Activated CD8-positive, alpha-beta T cell treated with anti-CD3 and anti-CD28 coated beads, Interleukin-2, amount 10 ng/mL, durations not matched to agents 7 days and 5 days (primary cell): ENCODE measurements at places on chromosomes 7 and 10. TPM values are rescaled to one million over a fixed set of nuclear protein-coding genes. Genes with fewer than 3 reads are reported as not detected.
A peak's percentile ranks its signal among the peaks of the same experiment; 100 is the strongest.

DNA sequence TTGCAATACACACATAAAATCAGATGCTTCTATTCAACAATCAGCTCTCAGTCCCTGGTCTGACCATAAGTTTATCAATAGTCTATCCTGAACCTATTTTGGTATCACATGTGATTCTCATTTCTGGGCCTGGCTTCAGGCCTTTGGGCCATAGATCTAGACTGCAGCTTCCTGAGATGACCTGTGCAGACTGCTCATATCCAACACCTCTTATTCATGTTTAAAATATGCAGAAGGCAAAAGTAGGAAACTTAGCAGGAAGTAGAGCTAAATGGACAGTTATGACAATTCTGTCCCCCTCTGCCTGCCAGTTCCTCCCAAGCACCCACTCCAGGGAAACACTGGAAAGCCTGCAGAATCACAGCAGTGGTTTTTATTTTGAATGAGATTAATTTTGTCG is 53.3 kb downstream of the C7orf25 start:
- DNase-seq, result no peak

GRCh38 chr10:77168161-77168560 is 469.4 kb downstream of the KCNMA1 start:
- DNase-seq, result no peak

- DNase-seq, result no peak
Observed at GRCh38 chr10:124116771-124117510, 23.5 kb upstream of the CHST15 start.

- no peak for DNase-seq
Observed at GRCh38 chr7:158500651-158501052, 87.0 kb downstream of the PTPRN2 start.

DNA sequence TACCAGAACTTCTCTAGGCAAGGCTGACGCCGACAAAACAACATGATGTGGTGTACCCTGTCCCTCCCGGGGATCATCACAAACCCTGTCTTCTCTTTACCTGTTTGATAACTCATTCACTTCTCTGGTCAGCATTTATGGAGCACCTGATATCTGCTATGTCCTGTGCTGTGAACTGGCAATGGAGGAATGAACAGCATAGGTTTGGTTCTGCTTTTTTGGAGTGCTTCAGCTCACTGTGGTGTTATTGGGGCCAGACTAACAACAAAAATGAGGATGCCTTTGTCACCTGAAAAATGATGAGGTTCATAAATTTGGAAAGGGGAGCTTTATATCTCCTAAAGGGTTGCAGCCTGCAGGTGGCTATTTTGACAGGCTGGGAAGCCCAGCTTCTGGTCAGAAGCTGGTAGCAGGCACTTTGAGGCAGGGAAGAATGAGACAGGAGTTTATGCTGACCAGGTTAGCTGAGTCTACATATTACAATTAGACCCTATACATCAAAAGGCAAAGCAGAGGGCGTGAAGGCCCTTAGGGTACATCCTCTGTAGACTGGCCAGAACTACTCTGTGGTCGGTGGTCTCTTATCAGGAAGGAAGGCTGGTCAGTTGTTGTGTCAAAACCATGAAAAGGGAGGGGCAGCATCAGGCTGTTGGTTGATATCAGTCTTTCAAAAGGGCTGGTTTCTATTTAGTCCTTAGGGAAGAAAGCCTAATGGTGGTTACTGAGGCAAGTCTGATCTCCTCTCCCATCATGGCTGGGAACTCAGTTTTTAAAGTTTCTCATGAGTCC is 42.3 kb downstream of the SH2D4B start:
- no peak for DNase-seq

GRCh38 chr7:90552521-90552920 is 43.6 kb upstream of the CDK14 start:
- no peak for DNase-seq

DNA sequence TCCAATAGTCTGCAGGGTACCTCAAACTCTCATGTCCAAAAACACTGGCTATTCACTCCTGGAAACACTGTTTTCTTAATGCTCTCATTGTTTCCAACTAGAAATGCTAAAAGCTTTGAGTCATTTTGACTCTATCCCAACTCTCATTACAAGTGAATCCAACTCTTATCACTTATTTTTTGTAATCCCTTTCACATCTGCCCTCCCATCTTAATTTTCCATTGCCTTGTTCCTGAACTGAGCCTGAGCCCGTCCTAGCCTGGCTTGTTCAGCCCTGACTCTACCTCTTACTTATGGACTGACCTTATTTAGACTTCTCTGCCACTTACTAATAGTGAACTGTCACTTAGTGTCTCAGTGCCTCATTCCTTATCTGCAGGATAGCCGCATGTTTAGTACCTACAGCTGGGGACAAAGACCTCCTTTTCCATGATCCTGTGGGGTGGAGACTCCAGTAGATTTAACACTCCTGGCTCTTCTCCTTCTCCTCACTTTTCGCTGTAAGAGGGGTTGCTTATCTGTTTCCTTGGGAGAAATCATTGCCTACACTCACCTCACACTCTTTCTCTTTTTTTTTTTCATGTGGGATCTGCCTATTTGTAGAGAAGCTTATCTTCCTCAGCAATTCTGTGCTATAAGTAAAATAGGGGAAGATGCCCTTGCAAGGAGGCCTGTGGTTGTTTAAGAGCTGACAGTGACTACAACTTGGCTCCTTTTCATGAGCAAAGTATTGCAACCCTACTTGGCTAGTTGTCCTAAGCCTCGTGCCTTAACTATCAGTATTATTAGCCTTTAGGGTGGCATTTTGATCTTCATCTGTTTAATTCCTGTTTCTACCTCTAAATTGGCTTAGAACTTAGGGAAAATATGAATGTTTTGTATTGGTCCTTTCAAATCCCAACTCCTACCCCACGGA is 56.4 kb downstream of the SLC16A12 start:
- no peak for DNase-seq

DNA sequence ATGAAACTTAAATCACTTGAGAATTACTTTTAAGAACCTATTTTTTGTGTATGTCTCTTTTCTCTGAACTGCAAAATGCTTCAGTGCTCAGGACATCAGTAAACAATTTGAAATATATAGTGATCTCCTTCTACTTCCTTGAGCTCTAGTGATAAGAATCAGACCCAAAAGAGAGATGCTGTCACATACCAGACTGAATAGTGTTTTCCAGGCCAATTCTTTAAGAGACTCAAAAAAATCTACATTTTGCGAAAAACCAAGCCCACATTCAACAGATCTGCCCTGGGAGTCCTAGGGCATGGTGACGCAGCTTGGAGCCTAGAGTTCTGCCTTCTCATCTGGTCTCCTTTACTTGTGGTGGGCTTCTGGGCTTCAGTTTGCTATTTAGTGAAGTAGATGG is 72.1 kb upstream of the SLC13A1 start:
- DNase-seq, result no peak

DNA sequence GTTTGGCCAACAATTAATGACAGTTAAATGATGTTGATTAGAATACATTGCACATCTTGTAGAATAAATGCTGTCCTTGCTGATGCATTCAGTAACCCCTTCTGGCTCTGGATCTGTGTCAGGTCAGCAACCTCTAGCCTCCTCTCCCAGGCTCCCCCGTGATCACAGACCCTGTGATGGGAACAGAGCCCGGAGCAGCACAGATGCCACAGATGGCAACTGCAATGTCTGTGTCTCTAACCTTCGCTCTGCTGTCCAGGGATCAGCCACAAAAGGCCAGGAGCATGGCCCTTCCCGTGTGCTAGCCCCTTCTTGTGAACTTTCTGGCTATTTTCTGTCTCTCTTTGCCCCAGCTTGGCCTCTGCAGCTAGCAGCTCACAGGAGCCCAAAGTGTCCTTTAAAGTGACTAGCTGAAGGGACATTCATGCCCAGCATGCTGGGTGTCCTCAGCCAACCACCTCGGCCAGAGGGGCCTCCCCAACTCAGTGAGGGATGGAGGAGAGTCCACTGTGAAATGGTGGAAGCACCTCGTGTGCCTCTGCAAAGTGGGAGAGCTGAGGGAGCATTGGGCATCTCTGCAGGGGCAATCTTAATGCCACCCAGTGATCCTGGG is 167.0 kb upstream of the TCERG1L start:
- DNase-seq, result no peak

GRCh38 chr7:29929018-29929807 is 60.4 kb downstream of the SCRN1 start:
- no peak for DNase-seq

GRCh38 chr7:74655768-74656440 is 1.6 kb upstream of the GTF2I start:
- DNase-seq, result no peak

DNA sequence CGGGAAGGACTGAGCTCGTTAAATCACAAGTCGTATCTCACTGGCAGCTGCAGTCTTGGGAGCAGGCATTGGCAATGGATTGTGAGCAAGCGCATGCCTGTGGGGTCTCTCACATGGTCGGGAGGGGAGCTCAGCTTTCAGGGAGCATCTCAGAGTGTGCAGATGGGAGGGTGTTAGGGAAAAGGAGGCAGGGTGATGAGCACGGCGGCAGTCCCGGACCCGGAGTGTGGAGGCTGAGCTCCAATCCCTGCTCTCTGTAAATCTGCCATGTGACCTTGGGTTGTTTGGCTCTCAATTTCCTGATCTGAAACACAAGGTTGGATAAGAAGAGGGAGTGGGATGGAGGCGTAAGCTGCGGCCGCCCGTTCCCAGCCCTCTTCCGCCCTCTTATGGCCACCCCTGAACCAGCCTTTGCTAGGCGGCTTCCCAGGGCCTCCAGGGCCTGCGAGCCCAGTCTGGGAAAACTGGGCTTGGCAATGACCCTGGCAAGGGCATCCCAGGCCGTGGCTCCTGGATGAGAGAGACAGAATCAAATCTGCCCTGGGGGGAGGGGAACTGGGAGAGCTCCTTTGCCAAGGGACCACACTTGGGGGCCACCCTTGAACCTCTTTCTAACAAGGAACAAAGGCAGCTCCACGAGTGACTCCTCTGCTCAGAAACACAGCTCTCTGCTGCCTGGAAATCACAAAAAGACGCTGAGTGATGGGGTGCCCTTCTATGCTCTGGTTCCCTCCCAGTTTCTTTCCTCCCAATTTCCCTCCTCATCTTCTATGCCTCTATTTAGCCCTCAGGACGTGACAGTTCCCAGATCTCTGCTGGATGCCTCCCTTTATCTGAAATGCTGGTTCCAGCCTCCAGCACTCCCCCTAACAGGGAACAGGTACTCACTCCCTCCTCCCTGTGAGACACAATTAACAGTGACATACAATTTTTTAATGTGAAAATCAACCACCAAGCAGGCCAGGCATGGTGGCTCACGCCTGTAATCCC is 41.7 kb upstream of the LOXL4 start:
- peak; percentile 22 for DNase-seq

GRCh38 chr10:129101232-129101980 is 365.6 kb upstream of the MGMT start:
- DNase-seq, result peak; percentile 21

DNA sequence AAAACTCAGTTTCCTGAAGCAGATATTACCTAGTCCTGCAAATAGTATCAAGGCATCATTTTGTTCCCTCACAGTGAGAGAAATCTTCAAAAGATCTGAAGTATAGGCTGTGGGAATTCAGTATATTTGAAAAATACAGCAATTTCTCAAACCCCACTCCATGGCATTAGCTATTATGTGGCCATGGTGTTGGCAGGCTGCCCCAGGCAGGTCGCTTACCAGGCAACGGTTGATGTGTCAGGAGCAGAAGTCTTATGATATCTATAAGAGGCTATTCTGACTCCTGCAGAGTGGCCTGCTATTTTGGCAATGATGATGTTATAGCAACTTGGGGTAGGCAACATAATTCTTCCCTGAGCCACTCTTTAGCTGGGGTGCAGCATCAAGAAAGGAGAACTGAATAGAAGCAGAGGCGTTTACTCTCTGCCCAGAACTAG is 187.9 kb downstream of the PLXDC2 start:
- DNase-seq, result no peak

DNA sequence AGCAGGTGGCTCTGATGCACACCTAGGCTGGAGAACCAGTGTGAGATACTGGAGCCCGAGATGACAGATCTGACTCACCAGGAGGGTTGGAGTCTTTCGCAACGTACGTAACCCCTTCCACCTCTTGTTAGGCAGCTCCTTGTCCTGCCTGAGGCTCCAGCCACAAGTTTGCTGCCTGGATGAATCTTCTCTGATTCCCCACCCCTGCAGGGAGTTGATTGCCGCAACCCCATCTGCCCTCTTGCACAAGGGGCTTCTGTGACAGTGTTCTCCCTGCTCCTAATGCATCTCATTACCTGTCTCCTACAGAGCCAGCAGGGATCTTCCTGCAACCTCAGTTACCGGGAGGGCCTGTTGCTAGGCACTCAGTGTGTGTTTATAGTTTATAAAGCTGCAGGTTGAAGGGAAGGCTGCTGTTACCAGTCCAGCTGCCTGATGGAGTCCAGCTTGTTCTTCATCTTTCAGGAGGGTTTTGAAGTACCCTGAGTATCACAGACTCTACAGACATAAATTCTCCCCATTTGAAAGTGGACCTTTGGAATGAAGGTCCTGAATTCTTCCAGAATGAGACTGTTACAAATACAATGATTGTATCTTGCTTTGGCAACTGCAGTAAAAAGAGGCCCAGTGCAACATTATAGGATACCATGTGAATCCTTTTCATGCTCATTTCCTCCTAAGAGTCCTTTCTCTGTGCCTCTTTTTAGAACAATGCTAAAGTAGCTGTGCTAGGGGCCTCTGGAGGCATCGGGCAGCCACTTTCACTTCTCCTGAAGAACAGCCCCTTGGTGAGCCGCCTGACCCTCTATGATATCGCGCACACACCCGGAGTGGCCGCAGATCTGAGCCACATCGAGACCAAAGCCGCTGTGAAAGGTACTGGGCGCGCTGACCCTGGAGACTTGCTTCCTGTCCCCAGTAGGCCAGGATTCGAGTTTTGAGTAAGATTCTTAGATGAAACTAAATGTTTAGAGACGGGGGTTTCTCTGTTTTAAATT is 6.5 kb downstream of the MDH2 start:
- DNase-seq, result no peak

DNA sequence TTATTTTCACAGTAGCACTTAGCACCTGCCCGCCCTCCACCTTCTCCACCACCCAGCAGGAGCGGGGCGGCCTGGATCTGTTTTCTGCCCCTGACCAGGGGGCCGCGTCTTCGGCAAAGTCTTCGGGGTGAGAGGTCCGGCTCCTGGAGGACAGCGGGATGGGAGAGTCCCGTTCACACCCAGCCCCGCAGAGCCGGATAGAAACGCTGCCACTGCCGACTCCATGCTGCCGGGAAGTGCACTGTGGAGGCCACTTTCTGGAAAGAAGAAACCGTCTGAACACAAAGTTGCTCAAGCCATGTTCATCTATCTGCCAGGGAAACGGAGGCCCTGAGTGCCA is 14.5 kb upstream of the ZNF273 start:
- DNase-seq, result no peak

DNA sequence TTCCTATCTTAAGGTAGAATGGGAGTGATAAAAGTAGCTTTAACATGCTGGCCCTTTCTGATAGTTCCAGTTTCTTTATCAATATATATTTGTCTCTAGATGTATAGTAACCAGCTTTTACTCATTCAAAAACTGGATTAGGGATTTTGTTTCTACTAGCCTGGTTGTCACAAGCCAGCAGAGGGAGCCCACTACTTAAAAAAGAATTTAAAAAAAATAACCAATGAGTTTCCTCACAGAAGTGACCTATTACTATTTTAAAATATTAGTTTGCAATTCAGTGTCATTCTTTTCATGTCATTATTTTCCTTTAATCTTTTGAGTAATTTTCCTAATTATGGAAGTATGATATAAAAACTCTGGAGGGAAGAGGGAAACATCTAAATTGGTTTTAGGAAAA is 142.1 kb downstream of the PHTF2 start:
- peak; percentile 24 for DNase-seq

GRCh38 chr10:90318659-90319058 is 539.2 kb downstream of the HTR7 start:
- DNase-seq, result no peak

The CCDC3 gene
- not detected for total RNA-seq

The TAS2R5 gene
- 0.99 TPM for total RNA-seq
